ENCODE measurements at places on chromosomes 3 and 15. TPM values are rescaled to one million over a fixed set of nuclear protein-coding genes. Genes with fewer than 3 reads are reported as not detected.
A peak's percentile ranks its signal among the peaks of the same experiment; 100 is the strongest.

DNA sequence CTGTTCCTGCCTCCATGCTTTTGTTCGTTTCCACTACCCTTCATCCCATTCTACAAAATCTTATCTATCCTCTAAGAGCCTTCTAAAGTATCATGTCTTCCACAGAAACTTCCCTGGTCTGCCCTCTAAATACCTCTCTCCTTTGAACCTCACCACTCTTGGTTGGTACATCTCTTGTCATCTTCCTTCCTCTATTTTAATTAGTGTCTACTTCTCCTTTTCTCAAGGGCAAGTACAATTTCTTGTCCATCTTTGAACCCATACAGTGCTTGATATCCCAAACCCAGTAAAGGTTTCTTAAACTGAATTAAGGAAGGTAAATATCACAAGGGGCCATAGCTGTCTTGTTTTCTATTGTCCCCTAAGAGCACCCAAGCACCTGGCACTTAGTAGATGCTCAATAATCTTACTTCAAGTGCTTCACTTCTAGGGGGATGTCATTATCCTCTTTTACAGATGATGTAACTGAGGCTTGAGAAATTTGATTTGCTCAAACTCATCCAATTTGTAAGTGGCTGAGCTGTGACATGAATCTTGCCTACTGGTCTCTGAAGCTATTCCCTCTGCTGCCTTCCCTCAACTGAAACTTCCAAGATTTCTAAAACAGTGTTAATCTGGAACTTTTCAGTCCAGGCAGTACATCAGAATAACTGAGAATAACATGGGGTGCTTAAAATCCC lies 2.6 kb upstream of the DAPK2 start:
- DNase-seq: peak; percentile 54

DNA sequence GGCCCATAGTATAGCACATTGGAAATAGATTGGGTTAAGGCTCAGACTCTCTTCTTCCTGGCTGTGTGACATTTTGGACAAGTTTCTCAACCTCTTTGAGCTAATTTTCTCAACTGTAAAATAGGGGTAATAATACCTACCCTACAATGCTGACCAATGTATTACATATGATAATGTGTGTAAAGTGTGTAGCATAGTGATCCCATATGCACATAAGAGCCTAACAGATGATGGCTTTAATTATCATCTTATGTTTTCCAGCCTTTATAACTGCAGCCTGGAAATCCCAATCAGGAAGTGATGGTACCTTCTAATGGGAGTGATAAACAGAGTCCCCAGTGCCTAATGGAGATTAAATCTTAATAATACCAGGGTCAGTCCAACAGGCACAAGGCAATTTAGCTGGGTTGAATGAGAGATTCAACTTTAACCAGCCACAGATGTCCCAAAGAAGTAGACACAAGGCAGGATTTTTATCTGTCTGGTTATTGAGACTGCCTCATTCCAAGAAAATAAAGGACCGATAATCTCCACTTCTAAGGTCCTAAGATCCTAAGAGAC lies 12.0 kb downstream of the ADAMTS9 start:
- DNase-seq: no peak

DNA sequence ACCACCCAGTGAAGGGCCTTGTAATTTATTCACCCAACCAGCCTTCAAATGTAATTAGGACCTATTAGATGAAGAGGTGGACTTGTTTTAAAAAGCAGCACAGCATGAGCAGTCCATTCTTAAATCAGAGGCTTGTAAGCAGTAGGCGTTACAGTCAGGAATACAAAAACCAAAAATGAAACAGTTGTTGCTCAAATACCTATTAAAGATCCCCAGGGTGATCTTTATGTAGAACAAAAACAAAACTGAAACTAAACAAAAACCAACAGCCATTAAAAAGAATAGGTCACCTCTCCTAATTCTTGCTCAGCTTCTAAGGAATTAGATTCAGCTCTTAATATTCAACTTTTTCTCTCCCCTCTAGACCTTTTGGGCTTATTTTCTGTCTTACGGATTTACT lies 104.9 kb upstream of the ST8SIA2 start:
- DNase-seq: no peak

Gene CAMP
- total RNA-seq: not detected

DNA sequence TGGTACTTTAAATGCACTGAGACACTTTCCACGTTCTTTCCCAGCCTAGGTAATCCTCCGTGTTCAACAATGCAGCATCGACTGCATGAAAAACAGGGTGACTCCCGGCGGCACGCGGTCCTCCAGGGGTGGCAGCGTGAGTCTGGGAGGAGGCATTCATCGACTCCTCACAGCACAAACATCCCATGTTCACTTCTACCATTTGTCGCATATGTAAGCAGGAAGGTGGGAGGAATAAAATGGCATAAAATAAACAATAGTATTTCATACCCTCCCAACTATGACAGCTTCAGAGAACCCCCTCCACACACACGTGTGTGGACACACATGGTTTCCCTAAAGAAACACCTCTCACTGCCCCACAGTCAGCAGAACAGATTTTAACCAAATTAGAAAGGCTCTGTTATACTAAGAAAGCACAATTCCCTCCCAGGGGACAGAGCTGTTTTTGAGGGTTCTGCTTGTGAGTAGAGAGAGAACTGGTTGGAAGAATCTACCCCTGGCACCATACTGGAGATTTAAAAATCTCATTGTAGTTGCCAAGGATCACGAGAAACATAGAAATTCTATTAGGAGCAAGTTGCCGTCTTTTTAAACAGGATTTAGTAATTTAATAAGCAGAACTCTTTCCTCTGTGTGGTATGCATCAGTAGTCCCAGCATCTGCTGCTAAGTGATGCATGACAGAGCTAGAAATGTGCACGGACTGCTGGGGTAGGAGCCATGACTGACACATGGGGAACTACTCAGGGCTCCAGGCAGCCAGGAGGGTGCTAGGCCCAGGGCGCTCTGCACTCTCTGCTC lies 6.0 kb downstream of the FAM43A start:
- DNase-seq: peak; percentile 89

- DNase-seq: peak; percentile 14
These were observed 10.6 kb upstream of the SPRED1 start for GRCh38 chr15:38242055-38242454.

DNA sequence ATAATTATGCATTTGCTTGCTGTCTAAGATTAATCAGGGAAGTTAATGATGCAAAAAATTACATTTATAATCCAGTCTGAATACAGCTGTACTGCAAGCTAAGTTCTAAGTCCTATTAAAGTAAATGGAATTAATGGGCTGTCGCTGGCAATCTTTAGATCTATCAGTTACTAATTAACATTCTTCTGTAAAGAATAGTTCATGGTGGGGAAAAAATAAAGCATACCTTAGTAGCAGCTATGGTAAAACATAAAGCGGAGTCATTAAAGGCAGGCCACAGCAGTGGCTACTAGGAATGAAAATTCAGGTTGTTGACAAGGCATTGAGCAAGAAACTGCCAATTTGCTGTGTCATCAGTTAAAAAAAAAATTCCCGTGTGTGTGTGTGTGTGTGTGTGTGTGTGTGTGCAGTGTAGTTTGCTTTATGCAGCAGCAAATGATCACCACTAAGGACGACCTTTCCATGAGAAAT lies 129.8 kb downstream of the ZNF385D start:
- DNase-seq: no peak

DNA sequence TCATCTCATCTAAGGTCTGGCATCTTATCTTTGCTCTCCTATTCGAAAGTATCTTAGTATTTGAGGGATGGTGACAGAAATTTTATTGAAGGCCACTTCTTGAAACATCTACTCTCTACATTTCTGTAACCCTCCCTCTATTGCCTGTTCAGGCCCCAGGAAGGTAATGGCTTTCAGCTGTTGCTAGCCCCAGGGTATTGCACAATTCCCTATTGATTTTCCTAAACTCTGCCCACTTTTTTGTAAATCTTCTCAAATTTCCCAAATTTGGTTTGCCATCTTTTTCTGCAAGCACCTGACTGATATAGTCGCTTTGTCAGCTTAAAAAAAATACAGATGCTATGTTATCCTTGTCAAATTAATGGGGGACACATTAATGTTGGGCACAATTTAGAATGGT lies 242.1 kb downstream of the RAP2B start:
- no peak for DNase-seq

Gene ADGRG7
- not detected for total RNA-seq

GRCh38 chr15:36784098-36784670 lies 204.8 kb downstream of the CDIN1 start:
- DNase-seq: no peak
